Hepatocyte (in vitro differentiated cells): ENCODE measurements at places on chromosomes 16 and 17. TPM values are rescaled to one million over a fixed set of nuclear protein-coding genes. Genes with fewer than 3 reads are reported as not detected.
A peak's percentile ranks its signal among the peaks of the same experiment; 100 is the strongest.

The LPO gene
- polyA plus RNA-seq = 0.29 TPM in 1 of 2 replicates, not detected in the other

The CRHR1 gene
- not detected in 2 replicates for polyA plus RNA-seq

- H3K4me1 ChIP-seq = no peaks in the 10 kb centered on the region
- H3K4me3 ChIP-seq = no peak overlapping the region
- no peak for DNase-seq
- no peaks in the 10 kb centered on the region for H3K27me3 ChIP-seq
Observed at GRCh38 chr17:32292094-32292493, 26.5 kb downstream of the RHBDL3 start.

- no peak overlapping the region for H3K27ac ChIP-seq
- no peaks in the 10 kb centered on the region for H3K4me1 ChIP-seq
- H3K27me3 ChIP-seq = no peaks in the 10 kb centered on the region
Observed at GRCh38 chr17:50414808-50415207, 11.2 kb upstream of the ACSF2 start.

The CDH11 gene
- 126 and 148 TPM in 2 replicates for polyA plus RNA-seq

The CFAP119 gene
- polyA plus RNA-seq = 4.2 and 6.1 TPM in 2 replicates

The HOXB1 gene
- polyA plus RNA-seq = not detected in 2 replicates

DNA sequence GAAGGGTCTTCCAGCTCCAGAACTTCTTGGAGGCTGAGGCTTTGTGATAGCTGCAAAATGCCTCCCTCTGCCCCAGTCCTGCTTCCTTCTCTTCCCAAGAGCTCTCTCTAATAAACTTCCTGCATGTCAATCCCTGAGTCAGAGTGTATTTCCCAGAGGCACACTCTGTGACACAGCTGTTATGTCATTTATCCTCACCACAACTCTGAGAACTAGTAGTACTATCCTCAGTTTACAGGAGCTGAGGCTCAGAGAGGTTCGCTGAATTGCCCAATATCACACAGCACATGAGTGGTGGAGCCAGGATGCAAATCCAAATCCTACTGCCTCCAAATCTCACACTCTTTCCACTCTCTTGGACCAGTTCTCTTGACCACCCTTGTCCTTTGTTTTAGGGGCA lies 20.0 kb downstream of the UNC45B start:
- H3K36me3 ChIP-seq = no peaks in the 10 kb centered on the region
- peaks cover 2% of the 10 kb centered on the region for H3K27me3 ChIP-seq
- DNase-seq = no peak
- no peak overlapping the region for H3K4me3 ChIP-seq
- no peaks in the 10 kb centered on the region for H3K4me1 ChIP-seq

The ACSM2A gene
- 22.0 and 33.5 TPM in 2 replicates for polyA plus RNA-seq

The TRIM72 gene
- not detected in 2 replicates for polyA plus RNA-seq

DNA sequence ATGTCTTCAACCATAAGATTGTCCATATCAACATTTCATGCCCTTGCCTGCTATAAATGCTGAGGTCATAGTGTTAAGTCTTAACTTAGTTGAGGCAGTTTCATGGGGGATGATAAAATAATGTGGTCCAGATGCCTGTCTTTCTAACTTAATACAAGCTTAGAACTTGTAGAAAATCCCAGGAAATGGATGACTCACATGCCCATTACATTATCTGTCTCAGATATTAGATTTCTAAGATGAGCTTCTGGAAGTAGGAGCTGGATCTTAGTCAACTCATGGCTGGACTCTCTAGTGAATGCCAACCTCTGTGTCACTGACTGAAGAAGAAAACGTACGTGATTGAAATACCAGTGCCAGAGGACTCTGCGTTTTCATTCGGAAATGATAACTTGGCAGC lies 797.5 kb upstream of the EEF2KMT start:
- no peak for DNase-seq
- no peak overlapping the region for H3K4me3 ChIP-seq
- no peaks in the 10 kb centered on the region for H3K4me1 ChIP-seq
- H3K27me3 ChIP-seq = no peaks in the 10 kb centered on the region
- no peaks in the 10 kb centered on the region for H3K36me3 ChIP-seq

DNA sequence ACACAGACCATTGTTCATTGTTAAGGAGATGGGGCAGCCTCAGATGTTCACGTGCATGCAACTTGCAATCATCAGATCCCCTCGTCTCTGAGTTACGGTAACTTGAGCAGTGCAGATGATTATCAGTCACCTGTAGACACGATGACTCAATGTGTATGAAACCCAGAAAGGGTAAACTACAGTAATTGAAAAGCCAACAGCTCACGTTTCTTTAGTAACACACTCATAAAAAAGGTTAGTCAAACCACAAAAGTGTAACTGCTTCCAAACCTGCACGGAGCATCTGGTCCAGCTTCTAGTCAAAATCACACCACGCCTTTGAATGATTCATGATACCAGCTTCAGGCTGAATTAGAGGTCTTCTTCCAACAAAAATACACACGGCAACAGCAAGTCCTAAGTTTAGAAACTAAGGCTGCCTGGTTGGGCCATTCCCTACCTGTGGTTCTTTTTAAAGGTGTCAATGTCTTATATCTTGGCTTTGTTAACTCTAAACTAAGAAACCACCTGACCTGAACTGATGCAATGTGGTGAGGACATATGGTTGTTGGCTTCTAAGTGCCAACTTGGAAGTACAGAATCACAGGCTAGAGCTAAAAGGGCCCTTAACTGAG lies 32.3 kb downstream of the GRB7 start:
- H3K36me3 ChIP-seq = no peaks in the 10 kb centered on the region
- H3K4me3 ChIP-seq = no peak overlapping the region
- H3K27ac ChIP-seq = peak overlapping the region; percentile 66
- no peaks in the 10 kb centered on the region for H3K27me3 ChIP-seq
- no peaks in the 10 kb centered on the region for H3K4me1 ChIP-seq
- DNase-seq = peak; percentile 47

DNA sequence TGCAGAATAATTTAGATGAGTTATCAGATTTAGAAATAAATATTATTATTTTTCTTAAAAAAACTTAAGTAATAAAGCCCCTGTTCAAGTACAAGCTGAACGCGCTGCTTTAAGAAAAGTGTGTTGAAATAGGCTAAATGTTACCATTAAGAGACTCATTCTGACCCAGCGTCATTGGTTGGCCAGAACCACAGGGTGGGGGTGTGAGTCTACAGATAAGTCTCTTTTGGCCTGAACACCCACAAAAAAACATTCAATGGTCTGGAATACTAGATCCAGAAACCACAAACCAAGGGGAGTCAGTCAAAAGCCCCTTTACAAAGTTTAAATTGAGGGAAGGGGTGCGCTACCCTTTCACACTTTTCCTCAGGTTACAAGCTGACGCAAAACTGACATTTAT lies 776.1 kb downstream of the KCNJ2 start:
- H3K4me3 ChIP-seq = no peak overlapping the region
- no peak for DNase-seq
- no peaks in the 10 kb centered on the region for H3K36me3 ChIP-seq
- H3K27ac ChIP-seq = no peak overlapping the region
- no peaks in the 10 kb centered on the region for H3K27me3 ChIP-seq

DNA sequence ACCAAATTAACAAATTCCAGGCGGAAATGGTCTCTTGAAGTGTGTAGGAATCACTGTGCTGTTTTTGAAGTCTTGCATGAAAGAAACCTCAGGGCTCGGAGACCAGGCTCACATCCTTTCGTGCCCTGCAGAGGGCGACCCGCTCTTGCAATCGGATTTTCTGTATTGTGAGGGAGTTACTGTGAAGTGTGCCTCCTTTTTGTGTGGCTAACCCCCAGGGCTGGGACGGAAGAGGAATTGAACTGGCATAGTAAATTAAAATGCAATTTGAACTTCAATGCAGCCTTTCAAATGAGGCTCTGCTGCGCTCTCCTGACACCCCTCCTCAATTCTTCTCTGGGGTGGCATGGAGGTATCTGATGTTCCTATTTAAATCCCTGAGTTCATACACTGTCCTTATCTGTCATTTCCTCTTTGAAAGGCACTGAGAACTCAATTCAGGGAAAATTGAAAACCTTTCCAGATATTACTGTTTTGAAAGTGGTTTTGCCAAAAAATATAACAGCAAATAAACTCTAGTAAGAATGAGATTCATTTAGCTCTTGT lies 51.5 kb upstream of the MGAT5B start:
- DNase-seq = peak; percentile 57
- H3K36me3 ChIP-seq = no peaks in the 10 kb centered on the region
- H3K4me1 ChIP-seq = no peaks in the 10 kb centered on the region
- no peak overlapping the region for H3K4me3 ChIP-seq

The MSI2 gene
- polyA plus RNA-seq = 14.3 and 16.1 TPM in 2 replicates

The ELMO3 gene
- polyA plus RNA-seq = 14.5 and 18.3 TPM in 2 replicates

DNA sequence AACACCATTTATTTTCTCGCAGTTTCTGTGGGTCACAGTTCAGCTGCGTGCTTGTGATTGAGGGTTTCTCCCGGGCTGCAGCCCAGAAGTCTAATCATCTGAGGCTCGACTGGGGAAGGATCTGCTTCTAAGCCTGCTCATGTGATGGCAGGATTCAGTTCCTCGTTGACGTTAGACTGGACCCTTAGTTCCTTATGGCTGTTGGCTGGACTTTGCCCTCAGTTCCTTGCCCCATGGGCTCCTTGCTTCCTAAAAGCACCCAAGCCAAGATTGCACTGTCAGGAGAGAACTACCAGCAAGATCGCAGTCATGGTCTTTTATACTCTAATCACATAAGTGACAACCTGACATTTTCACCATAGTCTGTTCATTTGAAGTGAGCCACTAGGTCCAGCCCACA lies 250.0 kb downstream of the PRKCA start:
- peaks cover 22% of the 10 kb centered on the region for H3K4me1 ChIP-seq
- H3K4me3 ChIP-seq = no peak overlapping the region
- no peaks in the 10 kb centered on the region for H3K27me3 ChIP-seq
- no peak for DNase-seq

GRCh38 chr16:8908810-8909468 lies 26.8 kb downstream of the LITAFD start:
- H3K36me3 ChIP-seq = peaks cover 8% of the 10 kb centered on the region
- H3K27me3 ChIP-seq = no peaks in the 10 kb centered on the region
- H3K4me3 ChIP-seq = no peak overlapping the region
- no peak for DNase-seq

The TERB1 gene
- not detected in 2 replicates for polyA plus RNA-seq

DNA sequence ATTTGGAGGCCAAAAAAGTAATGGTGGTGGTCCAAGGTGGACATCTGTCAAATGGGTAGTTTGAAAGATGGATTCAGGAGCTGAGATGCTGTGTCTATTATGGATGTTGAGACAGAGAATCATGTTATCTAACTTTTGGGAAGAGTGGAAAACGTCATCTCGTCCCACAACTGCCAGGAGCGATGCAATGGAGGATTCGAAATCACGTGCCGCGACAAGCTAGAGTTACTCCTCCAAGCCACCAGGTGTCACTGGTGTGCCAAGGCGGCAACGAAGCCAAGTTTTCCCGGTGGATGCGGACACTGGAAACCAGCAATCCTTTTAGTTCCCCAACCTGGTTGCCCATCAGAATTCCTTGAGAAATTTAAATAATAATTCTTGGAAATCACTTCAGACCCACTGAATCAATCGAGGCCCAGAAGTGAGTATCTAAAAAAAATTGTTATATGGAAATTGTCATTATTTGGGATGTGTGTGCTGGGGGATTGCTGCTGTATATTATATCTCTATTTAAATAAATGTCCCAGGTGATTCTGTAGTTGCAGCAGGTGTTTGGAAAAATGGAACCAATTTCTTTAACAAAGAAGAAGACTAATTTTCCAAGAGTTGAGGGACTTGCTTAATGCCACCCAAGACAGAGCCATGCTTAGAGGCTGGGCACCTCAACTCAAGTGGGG lies 206.1 kb downstream of the HAPSTR1 start:
- H3K4me3 ChIP-seq = no peak overlapping the region
- no peaks in the 10 kb centered on the region for H3K27me3 ChIP-seq
- H3K36me3 ChIP-seq = no peaks in the 10 kb centered on the region
- H3K4me1 ChIP-seq = no peaks in the 10 kb centered on the region

GRCh38 chr17:34400301-34400931 lies 37.4 kb upstream of the CCL1 start:
- DNase-seq = no peak
- H3K4me1 ChIP-seq = no peaks in the 10 kb centered on the region
- H3K27ac ChIP-seq = no peak overlapping the region
- no peaks in the 10 kb centered on the region for H3K36me3 ChIP-seq
- peaks cover 11% of the 10 kb centered on the region for H3K27me3 ChIP-seq
- no peak overlapping the region for H3K4me3 ChIP-seq

GRCh38 chr16:15856901-15857698 lies at the start of gene MYH11:
TSS of gene MYH11 (minus strand) at chr16:15857028. CDS start at chr16:15838252, 18,776 bp downstream.
- peaks cover 63% of the 10 kb centered on the region for H3K27me3 ChIP-seq
- H3K4me3 ChIP-seq = peak within 1 kb of the TSS; percentile 29
- DNase-seq = no peak
- no peaks in the 10 kb centered on the region for H3K36me3 ChIP-seq
- no peak within 1 kb of the TSS for H3K27ac ChIP-seq

DNA sequence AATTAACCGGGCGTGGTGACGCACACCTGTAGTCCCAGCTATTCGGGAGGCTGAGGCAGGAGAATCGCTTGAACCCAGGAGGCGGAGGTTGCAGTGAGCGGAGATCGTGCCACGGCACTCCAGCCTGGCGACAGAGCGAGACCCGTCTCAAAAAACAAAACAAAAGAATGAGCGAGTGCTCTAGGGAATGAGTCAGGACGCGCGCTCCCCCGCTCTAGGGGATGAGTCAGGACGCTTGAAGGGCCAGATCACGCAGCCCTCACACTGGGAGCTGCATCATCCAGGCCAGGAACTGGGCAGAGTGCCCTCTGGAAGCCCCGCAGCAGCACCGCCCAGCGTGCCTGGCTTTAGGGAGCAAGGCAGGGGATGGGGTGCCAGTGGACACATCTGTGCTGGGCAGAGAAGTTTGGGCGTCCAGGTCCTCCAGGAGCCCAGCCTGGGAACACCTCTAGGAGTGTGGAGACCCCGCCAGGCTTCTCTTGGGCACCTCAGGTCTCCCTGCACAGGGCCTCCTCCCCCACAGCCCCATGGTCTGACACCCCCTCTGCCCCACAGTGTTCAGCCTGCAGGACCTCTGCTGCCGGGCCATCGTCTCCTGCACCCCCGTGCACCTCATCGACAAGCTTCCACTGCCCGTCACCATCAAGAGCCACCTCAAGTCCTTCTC lies 3.9 kb upstream of the WFIKKN1 start:
- DNase-seq = peak; percentile 46
- peaks cover 16% of the 10 kb centered on the region for H3K4me1 ChIP-seq
- H3K36me3 ChIP-seq = no peaks in the 10 kb centered on the region
- no peak overlapping the region for H3K4me3 ChIP-seq
- no peaks in the 10 kb centered on the region for H3K27me3 ChIP-seq

DNA sequence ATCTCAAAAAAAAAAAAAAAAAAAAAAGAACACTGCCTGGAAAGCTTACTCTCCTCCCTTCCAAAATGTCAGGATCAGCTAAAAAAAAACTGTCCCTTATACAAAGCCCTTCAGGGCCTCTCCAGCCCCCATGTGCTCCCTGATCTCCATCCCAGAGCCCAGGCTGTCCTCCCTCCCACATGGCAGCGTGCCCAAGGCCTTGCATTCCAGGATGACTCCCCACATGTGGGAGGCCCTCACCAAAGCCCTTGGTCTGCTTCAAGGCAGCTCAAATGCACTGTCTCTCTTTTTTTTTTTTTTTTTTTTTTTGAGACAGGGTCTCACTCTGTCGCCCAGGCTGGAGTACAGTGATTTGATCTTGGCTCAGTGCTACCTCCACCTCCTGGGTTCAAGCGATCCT lies 2.3 kb downstream of the FDXR start:
- H3K27ac ChIP-seq = no peak overlapping the region
- H3K4me1 ChIP-seq = peaks cover 10% of the 10 kb centered on the region
- no peaks in the 10 kb centered on the region for H3K27me3 ChIP-seq
- no peak for DNase-seq
